ENCODE measurements at places on chromosomes 11 and 22.
A peak's percentile ranks its signal among the peaks of the same experiment; 100 is the strongest.

DNA sequence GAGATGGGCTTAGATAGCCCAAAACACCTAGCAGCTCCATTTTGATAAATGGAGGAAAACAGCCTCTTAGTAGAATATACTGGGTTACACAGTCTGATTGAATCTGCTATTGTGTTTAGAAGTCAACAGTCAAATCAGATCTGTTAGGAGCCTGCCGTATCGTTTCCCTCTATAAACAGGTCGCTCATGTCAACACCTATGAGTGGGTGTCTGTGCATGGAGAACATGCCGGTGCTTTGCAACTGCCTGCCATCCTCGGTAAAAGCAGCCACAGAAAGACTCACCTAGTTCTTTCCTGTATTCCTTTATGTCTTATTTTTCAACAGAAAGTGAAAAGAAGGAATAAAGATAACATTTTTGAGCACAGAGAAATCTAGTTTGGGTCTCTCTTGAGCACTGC is 99.4 kb downstream of the ETS1 start:
- no peak for DNase-seq

GRCh38 chr22:32175683-32176644 is 16.9 kb upstream of the C22orf42 start:
- no peak for DNase-seq

DNA sequence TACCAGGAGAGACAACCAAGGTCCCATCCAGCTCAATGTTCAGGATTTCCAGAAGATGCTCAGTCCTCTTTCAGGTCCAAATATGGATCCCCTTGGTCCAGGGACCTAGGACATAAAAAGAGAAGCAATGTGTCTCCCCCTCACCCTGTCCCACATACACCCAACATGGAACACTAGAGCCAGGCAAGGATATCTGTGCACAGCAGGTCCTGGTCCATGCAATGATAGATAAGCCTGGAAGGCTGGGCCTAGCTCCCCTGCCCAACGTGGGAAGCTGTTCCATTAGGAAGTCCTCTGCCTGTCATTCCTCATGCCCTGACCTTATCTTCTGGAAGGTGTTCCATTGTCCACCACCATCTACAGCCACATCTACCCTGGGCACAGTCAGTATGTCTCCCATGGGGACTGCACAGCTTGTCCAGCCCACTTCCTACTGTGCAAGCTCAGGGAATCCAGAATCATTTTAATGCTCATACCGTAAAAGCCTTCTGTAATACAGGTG is 1434.8 kb downstream of the TBC1D22A start:
- DNase-seq = no peak

GRCh38 chr11:102476812-102477211 is 24.2 kb upstream of the TMEM123 start:
- DNase-seq = peak; percentile 69

- peak; percentile 87 for DNase-seq
These were observed 4.2 kb downstream of the MYRF start for GRCh38 chr11:61756452-61757212.

- no peak for DNase-seq
These were observed 43.3 kb downstream of the BDNF start for GRCh38 chr11:27656806-27657483.

DNA sequence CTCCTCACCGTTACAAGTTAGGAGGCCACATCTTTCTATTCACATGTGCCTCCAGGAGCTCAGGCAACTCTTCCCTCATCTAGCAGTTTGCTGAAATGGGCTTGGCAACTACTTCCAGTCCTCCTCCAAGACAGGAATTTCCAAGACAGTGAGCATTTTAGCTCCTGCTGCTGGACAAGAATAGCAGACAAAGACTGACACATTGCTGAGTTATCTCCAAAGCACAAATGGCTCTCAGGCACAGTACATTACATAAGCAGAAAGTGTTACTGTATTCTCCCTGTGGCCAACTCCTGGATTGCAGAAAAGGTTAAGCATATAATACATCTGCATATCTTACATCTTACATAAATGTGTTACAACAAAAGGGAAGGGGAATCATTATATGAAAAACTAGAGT is 83.2 kb upstream of the POU2AF2 start:
- no peak for DNase-seq

- no peak for DNase-seq
These were observed 18.8 kb downstream of the LUZP2 start for GRCh38 chr11:24515632-24516031.

GRCh38 chr22:36977947-36978660 is 41.1 kb downstream of the TST start:
- peak; percentile 90 for DNase-seq

DNA sequence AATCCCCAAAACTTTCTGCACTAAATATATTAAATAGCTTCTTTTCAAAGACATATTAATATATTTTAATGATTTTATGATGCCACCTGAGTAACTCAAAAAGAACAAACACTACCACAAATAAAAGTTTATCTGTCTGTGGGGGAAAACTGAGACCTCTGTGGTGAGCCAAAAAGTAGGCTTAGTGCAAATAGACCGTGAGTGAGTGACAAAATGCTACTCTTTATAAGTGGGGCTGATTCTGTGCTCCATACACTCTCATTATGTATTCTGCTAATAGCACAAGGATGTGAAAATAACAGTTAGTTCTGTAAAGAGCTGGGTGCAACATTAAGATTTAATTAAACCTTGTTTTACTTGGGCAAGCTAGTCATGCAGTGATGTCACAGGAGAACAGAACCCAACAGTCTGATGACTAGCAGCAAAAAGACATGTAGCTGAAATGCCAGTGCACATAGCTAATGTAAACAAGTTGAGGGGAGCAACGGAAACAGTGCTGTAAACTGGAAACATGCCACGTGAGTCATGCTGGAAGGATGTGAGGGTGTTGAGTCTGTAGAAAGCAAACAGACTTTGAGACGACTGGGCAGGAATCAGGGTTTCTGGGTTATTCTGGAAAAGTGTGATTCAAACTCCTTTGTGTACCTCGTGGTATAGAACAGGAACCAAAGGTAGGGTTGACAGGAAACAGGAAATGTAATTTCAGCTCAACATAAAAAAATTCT is 1130.4 kb downstream of the LRRC4C start:
- DNase-seq = peak; percentile 93

DNA sequence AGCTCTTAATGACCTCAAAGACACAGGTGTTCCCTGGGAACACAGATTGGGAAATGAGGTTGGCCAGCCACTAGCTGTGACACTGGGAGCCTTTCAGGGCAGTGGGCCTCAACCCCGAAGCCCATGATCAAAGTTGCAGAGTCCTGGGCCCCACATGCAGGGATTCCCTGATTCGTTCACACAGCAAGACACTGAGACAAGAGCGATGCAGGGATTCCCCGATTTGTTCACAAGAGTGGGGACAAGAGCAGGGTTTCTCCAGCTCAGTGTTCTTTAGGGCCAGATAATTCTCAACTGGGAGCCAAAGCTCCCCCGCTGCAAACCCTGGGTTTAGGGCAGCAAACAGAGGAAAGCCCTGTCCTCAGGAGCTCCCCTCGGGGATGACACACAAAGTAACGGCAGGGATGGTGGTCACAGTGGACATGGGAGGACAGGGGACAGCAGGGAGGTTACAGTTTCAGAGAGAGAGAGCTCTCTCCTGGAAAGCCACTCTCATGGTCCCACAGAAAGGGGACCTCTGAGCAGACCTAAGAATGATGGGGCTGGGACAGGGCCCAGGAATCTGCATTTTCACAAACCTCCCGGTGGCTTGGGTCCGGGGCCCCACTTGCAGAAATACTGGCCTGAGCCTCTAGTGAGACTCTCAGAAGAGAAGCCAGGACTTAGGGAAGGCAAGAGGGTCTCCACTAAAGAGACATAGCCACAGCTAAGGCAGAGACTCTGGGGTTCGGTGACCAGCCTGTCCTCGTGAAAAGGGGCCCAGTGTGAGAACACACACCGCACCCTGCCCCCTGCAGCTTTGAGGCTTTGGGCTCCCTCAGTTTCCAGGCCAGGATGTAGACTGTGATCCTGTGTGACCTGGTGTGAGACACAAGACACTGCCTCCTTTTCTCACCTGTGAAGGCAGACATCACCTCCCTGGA is 7.4 kb upstream of the GNAZ start:
- DNase-seq = no peak

DNA sequence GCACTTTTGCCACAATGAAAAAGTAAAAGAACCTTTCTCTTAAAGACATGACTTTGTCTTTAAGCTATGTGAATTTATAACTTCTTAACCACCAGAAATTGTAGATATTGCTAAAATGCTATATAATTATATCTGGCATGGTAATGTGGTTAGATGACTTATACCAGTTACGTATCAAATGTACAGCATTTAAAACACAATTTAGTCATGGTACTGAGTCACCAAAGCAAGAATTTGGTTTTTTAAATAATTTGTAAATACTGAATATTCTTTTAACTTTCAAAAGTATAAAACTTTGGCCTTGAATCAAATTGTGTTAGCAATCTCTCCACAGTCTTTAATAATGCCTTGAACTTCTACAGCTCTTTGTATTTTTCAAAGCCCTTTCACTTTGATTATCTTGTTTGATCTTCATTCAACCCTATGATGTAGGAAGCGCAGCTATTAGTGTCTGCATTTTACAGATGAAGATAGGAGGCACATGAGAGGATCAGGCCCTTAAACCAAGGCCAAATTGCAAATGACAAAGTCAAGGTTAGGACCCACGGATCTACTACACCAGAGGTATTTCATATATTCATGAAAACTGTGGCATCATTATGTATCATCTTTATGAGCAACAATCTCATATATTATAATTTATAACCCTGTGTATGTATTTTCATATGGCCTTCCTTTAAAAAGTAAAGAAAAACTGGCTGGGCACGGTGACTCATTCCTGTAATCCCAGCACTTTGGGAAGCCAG is 4.4 kb upstream of the SYTL2 start:
- no peak for DNase-seq

GRCh38 chr11:61781585-61781984 is 10.8 kb downstream of the TMEM258 start:
- no peak for DNase-seq

GRCh38 chr11:109815500-109816150 is 277.6 kb upstream of the ZC3H12C start:
- DNase-seq = no peak

GRCh38 chr11:68735646-68736045 is 15.7 kb downstream of the TESMIN start:
- no peak for DNase-seq

GRCh38 chr11:93573184-93573583 is 30.0 kb upstream of the SMCO4 start:
- DNase-seq = no peak

DNA sequence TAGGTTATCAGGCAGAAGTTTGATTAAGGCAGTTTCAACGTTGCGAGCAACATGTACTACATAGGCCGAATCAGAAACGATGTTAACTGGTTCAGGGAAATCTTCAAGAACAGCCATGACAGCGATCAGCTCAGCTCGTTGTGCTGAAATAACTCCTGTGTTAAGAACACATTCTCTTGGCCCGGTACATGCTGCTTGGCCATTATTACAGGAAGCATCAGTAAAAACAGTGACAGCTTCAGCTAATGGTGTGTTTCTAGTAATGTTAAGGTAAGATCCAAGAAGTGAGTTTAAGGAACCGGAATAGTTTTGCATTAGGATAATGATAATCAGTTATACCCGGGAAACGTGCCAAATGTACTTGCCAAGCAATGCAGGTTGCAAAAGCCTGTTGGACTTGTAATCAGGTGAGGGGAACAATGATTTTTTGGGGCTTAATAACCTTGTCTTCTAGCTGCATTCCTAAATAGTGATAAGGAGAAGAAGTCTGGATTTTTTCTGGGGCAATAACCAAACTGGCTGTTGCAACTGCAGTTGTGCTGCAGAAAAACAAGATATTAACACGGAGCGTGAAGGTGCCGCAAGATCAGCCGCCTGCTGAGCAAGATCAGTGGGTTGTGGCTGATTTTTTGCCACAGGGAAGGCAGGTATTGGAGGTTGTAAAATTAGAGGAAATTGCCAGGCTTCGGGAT is 14.3 kb downstream of the OR52K1 start:
- no peak for DNase-seq

- DNase-seq = no peak
These were observed 33.0 kb upstream of the NUP160 start for GRCh38 chr11:47881145-47881544.

DNA sequence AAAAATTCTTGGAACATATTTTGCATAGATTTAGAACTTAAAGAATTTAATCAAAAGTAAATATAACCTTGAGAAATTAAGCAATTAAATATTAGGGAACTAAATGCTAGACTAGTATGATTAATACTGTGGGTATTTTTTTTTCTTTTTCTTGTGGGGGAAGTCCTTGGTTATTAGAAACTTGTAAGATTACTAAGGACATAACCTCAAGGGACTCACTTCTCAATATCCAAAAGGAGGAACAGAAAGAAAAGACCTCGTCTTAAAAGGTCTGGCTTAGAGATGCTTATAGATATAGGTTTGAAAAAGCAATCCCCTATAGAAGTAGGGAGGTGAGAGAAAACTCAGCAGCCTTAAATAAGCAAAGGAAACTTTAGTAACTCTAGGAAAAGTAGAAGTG is 368.5 kb downstream of the INSC start:
- no peak for DNase-seq

DNA sequence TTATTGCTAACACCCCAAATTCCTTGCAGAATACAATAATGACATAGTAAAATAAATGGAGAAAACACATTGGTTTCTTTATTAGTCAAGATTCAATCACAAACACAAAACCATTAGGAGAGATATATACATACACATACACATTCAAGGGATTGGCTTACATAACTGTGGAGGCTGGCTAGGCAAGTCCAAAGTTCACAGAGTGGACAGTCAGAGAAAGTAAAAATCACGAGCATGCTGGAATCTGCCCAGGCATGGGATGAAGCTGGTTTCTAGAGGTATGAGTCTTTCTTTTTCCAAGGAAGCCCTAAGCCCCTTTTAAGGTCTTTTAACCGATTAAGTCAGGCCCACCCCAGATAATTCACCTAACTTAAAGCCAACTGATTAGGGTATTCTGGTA is 13.6 kb upstream of the OR56B1 start:
- peak; percentile 34 for DNase-seq

- DNase-seq = no peak
These were observed 10.5 kb upstream of the FLRT1 start for GRCh38 chr11:64025205-64025604.

GRCh38 chr11:35721651-35722282 is 59.2 kb downstream of the TRIM44 start:
- no peak for DNase-seq

DNA sequence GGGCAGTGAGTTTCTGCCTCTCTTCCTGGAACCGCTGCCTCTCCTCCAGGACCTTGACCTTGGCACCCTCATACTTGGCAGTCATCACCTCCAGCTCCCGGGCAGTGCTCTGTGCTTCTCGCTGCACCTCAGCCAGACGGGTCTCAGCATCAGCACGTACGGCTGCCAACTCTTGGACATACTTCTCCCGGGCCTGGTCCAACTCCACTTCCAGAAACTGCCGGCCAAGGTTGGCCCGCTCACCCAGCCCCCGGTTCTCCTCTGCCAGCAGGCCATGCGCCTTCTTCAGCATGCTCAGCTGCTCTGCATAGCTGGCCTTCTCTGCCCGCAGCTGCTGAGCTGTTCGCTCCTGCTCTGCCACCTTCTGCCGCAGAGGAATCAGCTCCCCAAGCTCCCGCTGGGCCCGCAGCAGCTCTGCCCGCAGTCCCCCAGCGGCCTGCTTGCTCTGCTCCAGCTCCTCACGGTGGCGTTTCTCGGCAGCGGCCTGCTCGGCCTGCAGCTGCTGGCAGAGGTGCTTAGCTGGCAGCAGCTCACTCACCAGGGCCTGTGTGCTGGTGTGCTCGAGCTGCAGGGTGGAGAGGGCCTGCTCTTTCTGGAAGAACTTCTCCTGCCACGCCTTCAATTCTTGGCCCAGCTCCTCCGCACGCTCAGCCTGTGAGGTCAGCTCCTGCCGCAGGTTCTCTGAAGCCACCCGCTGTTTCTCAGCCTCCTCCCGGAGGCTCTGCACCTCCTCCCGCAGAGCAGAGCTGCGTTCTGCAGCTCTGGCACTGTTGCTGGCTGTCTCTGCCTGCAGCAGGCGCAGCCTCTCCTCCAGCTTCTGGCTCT is 14.4 kb downstream of the IL18BP start:
- peak; percentile 79 for DNase-seq

Data from mucosa of gallbladder (tissue), 1 donor.